Stimulated activated CD4-positive, alpha-beta T cell treated with anti-CD3 and anti-CD28 coated beads, Interleukin-12 subunit alpha, Interleukin-12 subunit beta, amount 100 ng/mL, for 4 hours (primary cell): ENCODE measurements at places on chromosomes 3 and 15.

GRCh38 chr3:72447059-72447946, 400.9 kb downstream of the SHQ1 start:
- DNase-seq = peak; percentile 93

DNA sequence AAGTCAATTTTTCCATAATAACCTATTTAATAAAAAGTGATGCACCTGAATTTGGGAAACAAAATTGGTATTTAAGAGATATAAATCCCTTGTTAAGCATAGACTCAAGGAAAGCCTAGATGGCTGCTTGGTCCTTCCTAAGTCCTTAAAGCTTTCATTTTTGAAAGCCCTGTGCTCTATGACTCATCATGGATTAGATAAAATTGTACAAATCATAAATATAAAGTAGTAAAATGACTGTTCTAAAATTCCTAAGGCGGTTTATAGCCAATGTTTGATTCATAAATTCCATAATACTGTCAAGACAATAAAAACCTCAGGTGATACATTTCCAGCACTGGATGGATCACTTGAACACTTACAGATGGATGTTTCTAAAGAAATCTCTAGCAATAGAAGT, 730.8 kb upstream of the EPHA6 start:
- DNase-seq = no peak

DNA sequence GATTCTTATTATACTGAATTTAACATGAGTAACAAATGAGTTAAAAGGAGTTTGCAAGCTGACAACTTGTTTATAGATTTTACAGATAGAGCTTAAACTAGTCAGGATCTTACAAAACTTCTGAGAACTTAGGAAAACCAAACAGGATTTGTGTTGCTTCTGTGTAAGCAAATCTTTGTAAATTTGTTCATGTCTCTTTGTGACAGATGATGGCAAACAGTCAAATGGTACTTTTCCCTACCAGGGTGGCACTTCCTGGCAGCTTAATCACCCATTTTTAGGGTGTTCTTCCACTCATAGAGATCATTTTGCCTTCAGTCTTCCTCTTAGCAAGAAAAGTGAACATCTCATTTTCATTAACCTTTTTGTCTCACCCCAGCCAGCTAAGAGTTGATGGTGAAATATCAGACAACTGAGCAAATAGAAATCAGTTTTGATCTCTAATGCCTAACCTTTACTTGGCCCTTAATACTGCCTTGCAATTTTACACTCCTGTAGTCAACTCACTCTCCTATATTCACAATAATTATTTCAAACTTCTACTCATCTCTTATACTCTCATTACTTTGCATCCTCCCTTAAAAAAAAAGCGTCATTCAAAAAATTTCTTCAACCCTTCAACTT, 23.7 kb upstream of the NECTIN3 start:
- no peak for DNase-seq

- no peak for DNase-seq
These were observed 6.8 kb upstream of the LDHAL6B start for GRCh38 chr15:59199626-59200465.

GRCh38 chr3:86950717-86951116, 40.2 kb downstream of the VGLL3 start:
- no peak for DNase-seq

GRCh38 chr3:85554153-85554552, 595.4 kb downstream of the CADM2 start:
- DNase-seq = no peak

DNA sequence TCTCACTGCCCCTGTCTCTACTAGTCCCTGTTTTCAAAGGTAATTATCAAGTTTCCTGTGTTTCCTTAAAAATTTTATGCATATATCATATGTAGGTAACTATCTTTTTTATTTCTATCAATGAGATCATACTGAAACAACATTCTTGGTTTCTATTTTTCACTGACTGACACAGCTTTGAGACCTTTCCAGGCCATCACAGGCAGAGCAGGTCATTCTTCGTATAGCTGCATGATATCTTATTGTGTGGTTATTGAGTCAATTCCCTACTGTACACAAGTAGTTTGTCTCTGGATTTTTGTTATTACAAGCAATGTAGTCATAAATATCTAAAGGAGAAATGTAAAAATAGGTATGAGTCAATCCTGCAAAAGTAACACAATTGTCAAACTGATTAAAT, 169.6 kb downstream of the CFAP20DC start:
- DNase-seq = no peak

DNA sequence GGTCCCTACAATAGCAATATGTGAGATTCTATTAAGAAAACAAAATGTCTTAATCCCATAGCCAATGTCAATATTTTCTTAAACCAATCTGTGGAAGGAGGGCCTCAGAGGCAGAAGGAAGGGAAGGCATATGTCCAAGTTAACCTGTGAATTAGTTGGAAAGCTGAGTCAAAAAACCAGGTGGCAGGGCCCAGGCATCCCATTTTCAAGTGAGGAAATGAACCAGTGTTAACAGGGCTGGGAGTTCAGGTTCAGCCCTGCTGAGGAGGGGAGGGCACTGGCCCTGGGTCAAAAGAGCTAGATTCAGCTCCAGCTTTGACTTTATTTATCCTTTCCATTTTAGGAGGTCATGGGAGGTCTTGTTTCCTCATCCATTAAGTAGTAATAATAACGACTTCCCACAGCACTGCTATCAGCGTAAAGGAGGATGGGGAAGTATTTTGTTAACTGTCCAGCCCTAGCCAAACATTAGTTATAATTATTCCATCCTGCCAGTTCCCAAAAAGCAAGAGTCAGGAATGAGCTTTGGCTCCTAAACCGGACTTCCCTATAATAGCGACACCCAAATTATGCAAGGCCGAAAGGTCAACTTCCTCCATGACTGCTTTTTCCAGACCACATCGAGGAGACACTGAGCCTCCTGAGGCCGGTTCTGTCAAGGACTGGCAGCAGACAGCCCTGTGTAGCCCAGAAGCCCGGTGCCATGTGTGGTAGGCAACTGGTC, 3.2 kb downstream of the MASP1 start:
- no peak for DNase-seq

- DNase-seq = no peak
These were observed 11.3 kb upstream of the KNL1 start for GRCh38 chr15:40582726-40583246.

DNA sequence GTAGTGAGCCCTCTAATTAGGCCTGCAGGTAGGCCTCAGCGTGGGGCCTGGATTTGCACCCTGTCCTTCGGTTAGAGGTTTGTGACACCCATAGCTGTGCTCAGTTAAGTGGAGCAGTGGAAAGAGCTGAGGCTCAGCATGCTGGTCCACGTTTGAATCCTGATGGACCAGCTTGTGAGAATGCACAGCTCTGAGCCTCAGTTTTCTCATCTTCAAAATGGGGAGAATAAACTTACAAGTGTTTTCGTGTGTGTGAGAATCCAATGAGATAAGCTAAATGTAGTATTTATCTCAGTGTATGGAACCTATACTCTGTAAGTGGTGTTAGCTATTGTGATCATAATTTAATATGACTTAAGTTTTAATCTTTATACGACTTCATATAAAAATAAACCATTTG, 22.5 kb downstream of the EEFSEC start:
- DNase-seq = no peak

- DNase-seq = no peak
These were observed 1.6 kb downstream of the GAP43 start for GRCh38 chr3:115624901-115625300.

DNA sequence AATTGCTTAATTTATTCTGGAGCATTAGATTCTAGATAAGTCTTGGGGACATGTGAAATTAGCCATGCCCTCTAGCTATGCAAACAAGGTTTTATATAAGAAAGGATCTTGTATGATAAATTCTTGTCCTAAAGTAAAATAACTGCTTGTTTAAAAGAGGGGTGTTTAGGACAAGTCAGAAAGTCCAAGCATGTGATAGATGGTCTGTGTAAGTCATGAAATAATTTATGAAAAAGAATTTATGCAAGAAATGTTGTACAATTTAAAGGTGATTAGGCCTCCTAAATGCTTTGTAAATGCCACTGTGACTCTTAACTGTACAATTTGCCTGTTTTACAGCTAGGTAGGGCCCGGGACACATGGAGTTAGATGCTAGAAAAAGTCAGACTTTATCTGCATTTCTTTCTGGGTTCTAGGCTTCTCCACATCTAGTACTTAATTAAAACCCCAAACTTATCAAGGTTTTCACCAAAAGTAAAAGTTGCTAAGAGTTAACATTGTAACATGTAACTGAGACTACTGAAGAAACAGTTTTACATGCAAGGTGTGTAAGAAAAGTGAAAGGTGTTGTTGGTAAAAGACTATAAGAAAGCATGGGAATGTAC, 13.2 kb downstream of the LINS1 start:
- no peak for DNase-seq

DNA sequence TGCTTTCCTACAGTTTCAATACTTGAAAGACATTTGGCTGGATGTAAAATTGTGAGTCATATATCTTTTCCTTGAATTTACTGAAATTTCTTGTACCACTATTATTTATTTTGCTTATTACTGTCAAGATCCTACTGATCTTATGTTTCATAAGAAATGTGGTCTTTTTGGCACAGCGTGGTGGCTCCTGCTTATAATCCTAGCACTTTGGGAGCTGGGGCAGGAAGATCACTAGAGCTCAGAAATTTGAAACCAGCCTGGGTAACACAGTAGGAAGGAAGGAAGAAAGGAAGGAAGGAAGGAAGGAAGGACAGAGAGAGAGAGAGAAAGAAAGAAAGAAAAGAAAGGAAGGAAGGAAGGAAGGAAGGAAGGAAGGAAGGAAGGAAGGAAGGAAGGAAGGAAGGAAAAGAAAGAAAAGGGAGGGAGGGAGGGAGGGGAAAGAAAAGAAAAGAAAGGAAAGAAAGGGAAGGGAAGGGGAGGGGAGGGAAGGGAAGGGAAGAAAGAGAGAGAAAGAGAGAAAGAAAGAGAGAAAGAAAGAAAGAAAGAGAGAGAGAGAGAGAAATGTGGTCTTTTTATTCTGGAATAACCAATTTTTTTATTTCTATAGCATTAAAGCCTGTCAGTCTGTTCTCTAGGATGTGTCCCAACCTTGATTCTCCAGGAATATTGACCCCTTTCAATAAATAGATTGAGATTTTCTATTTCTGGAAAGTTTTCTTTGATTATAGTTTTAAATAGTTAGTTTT, 572.0 kb upstream of the TGFBR2 start:
- DNase-seq = no peak

DNA sequence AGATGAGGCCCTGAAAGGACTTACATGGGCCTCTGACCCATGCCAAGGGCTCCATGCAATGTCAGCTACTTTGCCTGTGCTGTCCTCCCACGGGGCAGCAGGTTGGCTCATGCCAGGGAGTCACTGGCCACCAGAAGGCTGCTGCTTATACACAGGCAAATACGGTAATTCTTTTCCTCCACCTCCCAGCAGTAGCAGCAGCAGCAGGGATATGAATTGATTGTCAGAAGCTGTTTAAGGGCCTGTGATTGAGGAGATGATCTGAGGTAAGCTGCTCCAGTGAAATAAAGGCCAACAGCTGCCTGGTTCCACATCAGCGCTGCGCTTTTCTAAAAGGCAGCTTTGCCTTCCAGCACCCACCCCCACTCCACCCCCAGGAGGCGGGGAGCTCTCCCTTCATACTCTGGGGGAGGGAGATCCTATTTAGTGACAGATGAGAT, 250.5 kb downstream of the SHQ1 start:
- DNase-seq = no peak

- no peak for DNase-seq
These were observed 387.6 kb downstream of the ROBO2 start for GRCh38 chr3:77427528-77427927.

DNA sequence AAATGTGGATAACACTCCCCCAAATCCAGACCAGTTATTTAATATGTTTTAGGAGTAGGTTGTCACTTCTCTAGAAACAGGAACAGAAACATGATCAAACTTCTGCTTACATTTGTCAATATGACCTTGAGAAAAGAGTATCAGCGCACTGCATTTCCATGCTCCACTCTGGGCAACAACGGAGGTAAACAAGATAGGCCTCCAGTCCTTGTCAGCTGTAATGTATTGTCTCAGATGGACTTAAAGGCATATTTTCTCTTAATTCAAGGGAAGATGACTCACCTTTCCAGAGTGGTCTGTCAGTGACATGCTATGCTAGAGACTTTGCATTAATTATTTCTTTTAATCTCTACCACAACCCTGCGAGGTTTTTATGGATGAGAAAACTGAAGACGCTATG, 51.6 kb upstream of the TCF12 start:
- DNase-seq = no peak
